Fibroblast of the conjunctiva (primary cell): ENCODE measurements at places on chromosomes 7 and 10.
A peak's percentile ranks its signal among the peaks of the same experiment; 100 is the strongest.

- peak; percentile 100 for DNase-seq
These were observed at the start of gene BBIP1 for GRCh38 chr10:110918643-110919348. TSS of gene BBIP1 (minus strand) at chr10:110919180. CDS start at chr10:110918157, 1,023 bp downstream.

- DNase-seq = no peak
These were observed 498.1 kb upstream of the POT1 start for GRCh38 chr7:125427676-125428075.

GRCh38 chr7:139699640-139700504, 77.9 kb downstream of the HIPK2 start:
- no peak for DNase-seq

GRCh38 chr10:8063935-8064334, 9.4 kb downstream of the GATA3 start:
- no peak for DNase-seq

- no peak for DNase-seq
These were observed 2.5 kb downstream of the DYNC2I1 start for GRCh38 chr7:158858592-158859503.

DNA sequence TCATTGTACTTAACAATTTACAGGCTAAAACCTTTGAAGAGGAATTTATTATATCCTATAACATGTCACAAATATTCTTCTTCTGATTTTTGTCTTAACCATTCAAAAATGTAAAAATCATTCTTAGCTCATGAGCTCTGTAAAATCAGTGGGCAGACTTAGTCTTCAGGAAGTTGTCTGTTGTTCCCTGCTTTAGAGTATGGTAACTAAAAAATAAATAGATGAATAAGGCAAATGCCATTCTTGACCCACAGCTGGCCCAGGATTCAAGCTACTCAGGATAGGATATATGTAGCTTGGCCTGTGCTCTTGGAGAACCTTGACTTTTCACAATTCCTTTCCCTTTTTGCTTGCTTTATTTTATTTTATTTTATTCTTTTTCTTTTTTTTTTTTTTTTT, 51.5 kb downstream of the LRRC4 start:
- no peak for DNase-seq

GRCh38 chr10:90226517-90226916, 525.1 kb downstream of the KIF20B start:
- no peak for DNase-seq

- no peak for DNase-seq
These were observed 130.7 kb downstream of the TRRAP start for GRCh38 chr7:99008921-99009530.

DNA sequence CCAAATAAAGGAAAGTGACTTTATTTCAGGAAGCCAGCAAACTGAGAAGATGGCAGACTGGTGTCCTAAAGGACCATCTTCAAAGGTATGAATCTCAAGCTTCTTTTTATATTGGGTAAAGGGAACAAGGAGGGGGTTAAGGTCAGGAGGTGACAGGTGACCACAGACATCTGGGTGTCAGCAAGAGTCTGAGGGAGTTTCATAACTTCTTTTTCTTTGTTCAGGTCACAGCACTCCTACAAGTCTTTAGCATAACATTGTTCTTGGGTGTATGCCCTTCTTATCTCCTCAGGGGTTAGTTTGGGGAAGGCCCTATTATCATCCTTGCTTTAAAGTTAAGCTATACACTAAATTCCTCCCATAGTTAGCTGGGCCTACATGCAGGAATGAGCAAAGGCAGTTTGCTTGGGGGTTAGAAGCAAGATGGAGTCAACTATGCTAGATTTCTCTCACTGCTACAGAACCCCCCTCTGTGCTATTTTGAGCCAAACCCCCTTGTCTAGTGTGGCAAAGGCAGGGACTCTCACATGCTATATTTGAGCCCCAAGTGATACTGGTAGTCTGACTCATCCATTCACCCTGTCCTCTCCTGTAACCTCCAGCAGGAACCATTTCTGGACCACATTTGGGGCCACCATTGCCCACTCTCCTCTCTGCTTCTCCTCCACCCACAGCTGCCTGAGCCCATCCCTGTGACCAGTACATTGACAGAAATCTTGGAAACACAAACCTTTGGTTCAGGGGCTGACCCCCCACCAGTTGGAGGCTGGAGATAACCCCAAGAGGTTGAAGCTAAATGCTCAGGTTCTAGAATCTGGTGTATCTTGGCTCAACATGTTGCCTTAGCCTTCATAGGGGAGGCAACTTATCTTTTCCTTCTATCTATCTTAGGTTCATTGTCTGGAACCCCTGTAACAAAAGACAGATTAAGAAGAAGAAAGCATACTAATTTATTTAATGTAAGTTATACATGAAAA, 55.5 kb upstream of the LRGUK start:
- no peak for DNase-seq

- DNase-seq = peak; percentile 26
These were observed 10.4 kb upstream of the SMC3 start for GRCh38 chr10:110556969-110557601.

GRCh38 chr10:18100669-18101068, 39.6 kb upstream of the CACNB2 start:
- DNase-seq = no peak

- peak; percentile 70 for DNase-seq
These were observed at the start of gene UNC5B for GRCh38 chr10:71212318-71213126. TSS of gene UNC5B (plus strand) at chr10:71212570. CDS start at chr10:71212986, 416 bp downstream.

DNA sequence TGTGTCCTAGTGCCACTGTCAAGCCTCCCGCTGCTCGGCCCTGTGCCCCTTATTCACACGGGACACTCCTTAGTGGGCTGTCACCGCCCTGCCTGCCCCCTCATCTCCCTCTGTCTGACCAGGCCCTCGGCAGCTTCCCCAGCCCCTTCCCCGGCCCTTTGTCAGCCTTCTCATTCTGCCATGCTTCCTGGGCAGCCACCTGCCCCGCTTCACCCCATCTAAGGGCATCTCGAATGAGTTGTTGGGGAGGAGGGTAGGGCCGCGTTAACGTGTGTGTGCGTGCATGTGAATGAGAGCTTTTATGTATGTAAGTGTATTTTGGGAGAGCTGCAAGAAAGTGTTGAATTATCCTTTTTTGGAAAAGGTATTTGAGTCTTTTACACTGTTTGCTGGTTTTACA, 49.7 kb downstream of the GTF2I start:
- DNase-seq = no peak

DNA sequence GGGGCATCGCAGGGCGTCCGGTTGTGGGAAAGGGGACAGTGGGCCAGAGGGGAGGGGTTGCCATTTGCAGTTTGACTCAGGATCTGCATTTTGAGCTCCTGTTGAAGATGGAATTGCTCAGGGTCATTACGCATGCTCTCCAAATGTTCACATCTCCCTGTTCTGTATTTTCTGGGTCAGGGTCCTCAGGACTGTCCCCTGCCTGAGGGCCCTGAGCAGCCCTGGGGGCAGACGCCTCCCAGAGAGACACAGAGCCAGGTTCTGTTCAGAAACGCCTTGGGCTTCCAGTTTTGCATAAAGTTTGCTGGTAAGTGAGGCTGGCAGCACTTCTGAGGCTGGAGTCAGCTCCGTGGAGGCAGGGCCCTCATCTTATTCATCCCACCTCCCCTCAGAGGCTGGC, 34.1 kb upstream of the NUB1 start:
- DNase-seq = no peak

DNA sequence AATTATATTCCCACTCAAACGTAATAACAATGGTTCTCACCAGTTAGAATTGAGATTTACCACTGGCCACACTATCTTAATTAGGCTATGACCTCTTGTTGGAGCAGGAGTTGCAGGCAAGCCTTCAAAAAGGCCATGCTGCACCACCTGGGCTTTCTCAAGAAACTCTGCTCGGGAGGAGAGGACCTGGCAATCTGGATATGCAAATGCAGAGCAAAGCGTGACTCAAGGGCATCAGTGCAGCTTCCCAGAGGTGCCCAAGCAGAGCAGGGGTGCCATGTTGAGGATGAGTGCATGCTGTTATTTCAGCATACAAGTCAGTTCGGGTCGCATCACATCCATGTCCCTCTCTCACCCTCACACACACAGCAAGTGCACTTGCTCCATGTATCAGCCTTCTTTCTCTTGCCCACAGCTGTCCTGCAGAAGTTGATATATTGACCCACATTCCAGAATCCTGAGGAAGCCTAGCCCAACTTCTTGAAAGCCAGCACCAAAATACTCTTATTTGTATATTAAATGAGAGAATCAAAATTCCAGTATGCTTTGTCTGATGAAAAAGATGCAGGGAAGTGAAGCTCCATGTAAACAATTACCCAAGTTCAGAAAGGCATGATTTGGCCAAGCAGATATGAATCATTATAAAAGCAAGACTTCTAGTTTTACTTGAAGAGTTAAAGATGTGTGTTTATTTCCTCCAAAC, 55.7 kb upstream of the IL6 start:
- no peak for DNase-seq

DNA sequence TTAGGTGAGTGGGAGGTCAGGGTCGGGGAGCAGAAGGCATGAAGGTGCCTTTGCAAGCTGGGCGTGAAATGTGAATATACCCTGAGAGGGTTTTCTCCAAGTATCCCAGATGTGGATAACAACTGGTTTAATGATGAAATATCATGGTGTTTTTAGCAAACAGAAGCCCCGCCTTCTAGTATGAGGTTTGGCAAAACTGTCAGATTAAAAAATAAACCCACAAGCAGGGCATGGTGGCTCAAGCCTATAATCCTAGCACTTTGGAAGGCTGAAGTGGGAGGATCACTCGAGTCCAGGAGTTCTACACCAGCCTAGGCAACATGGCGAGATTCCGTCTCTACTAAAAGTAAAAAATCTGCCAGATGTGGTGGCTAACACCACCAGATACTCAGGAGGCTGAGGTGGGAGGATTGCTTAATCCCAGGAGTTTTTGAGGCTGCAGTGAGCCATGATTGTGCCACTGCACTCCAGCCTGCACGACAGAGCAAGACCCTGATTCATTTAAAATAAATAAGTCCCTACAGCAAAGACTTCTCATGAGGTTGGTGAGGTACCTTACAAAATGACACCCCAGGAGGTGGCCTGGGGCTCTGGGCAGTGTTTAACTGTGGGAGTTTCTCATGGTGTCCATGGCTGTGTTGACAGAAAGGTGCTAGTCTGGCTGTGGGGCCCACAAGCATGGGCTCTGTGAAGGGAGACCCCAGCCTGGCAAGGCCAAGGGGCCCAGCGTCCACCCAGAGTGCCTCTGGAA, 6.7 kb upstream of the PWWP2B start:
- DNase-seq = peak; percentile 43

- DNase-seq = no peak
These were observed 1.3 kb downstream of the NRCAM start for GRCh38 chr7:108454674-108455550.

DNA sequence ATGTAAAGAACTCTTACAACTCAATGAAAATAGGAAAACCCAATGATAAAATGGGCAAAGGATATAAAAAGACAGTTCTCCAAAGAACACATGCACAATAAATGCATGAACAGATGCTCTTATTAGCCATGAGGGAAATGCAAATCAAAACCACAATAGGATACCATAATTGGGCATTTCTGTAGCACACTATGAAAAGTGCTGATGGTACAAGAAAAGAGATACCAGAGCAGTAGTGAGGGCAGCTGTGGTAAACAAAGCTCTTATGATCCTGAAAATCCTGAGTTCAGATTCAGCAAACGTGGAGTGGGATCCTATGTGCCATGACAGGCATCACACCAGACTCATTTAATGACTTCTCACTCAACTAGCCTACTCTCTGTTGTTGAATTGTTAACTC, 96.7 kb upstream of the SLC25A13 start:
- no peak for DNase-seq

DNA sequence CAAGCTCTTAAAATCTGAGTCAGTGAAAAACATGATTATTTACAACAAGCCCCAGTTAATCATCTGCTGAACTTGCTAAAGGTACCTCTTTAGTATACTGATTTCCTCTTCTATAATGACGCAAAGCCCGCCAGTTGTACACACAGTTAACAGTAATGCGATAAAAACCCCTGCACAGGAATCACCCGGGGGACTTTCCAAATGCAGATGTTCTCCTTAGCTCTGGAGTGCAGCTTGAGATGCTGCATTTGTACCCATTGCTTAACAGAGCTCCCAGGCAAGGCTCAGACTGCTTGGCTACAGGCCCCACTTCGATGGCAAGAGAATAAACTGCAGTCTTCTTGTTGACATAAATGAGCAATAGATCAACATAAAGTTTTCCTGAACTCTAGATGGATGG, 279.6 kb upstream of the HGF start:
- DNase-seq = no peak

- peak; percentile 26 for DNase-seq
These were observed 23.9 kb downstream of the CACNB2 start for GRCh38 chr10:18164093-18164492.

GRCh38 chr7:149458235-149458634, 2.6 kb downstream of the ZNF777 start:
- no peak for DNase-seq

DNA sequence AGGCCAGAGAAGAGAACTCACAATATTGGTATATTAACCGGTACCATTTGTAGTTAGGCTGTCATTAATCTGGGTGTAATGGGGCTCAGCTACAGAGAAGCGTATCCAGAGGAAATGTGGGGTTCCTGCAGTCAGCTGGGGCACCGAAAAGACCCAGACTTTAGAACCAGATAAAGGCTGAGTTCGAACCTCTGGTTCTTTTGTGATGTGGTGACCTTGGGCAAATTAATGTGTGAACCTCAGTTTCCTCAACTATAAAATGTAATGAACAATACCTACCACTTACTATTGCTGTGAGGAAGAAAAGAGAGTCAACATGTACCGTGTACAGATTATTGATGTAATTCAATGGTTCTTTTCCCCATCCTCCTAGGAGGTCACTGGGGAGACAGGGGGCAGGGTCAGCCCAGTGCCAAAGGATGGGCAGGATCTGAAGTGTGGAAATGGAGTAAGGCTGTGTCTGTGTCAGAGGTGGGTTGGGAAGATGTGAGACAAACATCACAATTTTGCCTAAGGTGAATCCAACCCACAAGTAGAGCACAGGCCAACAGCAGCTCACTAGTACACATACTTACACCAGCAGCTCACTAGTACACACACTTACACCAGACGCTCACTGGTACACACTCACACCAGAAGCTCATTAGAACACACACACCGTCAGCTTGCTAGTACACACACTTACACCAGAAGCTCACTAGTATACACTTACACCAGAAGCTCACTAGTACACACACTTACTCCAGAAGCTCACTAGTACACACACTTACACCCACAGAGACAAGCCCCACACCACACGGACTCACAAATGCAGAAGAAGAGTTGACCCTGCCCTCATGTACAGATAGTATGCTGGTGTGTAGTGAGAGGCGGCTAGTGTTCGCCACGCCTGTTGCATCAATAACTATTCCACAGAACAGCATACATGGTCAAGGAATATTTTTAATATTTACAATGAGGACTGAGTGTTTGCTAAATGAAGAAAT, 28.0 kb downstream of the PRSS2 start:
- DNase-seq = no peak

GRCh38 chr10:12586741-12587140, 237.4 kb downstream of the CAMK1D start:
- DNase-seq = no peak

DNA sequence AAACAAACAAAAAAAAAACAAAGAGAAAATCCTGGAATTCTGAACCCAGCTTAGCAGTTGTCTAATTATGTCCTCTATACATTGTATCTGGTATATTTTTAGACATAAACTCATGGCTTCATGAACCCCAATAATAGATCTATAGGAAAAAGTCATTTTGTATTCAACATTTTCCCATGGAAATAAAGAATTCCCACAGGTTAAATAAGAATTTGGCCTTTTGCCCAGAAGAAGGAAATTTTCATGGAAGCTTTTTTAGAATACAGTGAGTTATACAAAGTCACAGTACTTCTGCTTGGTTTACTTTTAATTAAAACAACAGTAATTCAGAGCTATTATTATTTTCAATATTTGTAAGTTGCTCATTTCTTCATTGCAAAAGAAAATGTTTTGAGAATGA, 2.1 kb upstream of the PRKG1 start:
- DNase-seq = no peak
